Left kidney (tissue), 8 donors: ENCODE measurements at places on chromosomes 5 and 9. TPM values are rescaled to one million over a fixed set of nuclear protein-coding genes. Genes with fewer than 3 reads are reported as not detected.

- no peak for DNase-seq
Measured at GRCh38 chr9:87263291-87263690, 234.4 kb upstream of the DAPK1 start.

DNA sequence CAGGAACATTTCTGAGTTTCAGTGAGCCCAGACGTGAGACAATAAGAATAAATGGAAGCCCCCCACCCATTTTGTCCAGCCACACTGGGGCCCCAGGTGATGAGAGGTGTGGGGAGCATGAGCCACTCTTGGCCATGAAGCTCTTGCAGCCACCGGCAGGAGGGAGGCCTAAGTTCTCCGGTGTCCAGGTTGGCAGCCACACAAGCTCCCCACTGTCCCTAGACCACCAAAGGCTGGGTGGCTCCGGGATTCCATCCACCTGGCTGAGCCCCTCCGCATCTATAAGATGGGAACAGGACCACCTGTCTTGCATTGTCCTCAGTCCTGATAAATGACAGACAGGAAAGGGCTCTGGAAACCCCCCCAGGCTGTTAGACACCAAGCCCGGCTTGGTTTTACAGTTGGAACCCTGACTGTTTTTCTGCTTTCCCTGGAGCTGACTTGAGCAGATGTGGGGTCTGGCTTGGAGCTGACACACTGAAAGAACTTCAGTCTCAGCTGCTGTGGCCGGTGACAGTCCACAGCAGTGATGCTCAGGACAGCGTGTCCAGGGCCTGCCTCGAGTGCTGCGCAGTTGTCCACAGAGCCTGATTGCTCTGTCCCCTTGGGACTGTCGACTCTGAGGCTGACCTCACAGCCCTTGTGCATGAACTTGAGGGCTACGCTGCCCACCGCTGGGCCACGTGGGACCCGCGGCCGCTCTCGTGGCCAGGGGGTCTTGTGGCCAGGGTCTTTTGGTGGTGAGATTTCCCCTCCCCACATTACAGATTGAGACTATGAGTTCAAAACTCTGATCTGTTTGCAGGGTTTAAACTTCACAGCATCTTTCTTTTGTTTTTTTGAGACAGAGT, 74.8 kb downstream of the PSMB7 start:
- DNase-seq, result no peak

The LHX3 gene
- not detected for polyA plus RNA-seq

The NSG2 gene
- polyA plus RNA-seq, result 0.35 TPM

DNA sequence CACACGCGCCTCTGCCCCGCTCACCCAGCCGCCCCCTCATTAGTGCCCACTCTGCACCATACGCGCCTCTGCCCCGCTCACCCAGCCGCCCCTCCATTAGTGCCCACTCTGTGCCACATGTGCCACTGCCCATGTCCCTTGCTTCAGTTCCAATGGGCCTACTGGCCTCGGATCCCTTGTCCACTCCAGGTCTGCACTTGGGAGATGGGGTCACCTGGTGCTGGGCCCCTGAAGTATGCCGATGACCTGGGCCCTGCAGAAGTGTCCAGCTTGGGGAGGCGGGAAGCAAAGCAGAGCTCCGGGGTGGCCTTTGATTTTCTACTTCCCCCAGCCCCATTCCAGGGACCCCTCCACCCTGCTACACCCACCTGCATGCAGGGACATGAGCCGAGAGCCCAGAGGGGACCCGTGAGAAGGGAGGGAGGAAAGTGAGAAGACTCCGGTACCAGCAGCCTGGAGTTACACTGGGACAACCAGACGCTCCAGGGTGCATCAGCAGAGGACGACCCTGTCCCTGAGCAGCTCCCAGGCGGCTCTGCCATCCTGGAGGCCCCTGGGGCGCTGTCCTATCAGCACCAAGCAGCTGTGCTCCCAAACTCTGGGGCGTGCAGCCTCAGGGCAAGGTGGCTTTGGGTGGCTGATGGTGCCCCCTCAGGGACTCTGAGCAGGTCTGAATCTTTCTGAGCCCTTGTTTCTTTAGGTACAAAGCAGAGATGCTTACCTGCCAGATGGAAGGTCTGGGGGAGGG, 140.8 kb downstream of the RXRA start:
- no peak for DNase-seq

- DNase-seq, result no peak
Measured at GRCh38 chr5:94901191-94901979, 282.9 kb downstream of the SLF1 start.

DNA sequence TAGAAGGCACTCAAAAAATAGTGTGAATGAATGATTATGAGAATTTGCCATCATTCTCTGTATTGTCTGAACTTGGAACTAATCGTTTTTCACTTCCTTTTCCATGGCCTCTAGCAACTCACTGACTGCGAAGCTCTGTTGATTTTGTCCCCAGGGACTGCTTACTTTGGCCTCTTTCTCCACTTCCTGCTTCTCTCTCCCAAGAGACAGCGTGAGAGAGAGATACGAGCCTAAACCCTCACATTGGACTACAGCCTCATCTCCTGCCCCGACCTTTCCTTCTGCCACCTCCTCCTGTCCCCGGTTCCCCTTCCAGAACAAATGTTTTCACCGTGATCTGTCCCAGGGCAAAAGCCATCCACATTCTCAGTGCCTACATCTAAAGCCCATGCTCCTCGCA, 300.8 kb upstream of the PANK3 start:
- no peak for DNase-seq

DNA sequence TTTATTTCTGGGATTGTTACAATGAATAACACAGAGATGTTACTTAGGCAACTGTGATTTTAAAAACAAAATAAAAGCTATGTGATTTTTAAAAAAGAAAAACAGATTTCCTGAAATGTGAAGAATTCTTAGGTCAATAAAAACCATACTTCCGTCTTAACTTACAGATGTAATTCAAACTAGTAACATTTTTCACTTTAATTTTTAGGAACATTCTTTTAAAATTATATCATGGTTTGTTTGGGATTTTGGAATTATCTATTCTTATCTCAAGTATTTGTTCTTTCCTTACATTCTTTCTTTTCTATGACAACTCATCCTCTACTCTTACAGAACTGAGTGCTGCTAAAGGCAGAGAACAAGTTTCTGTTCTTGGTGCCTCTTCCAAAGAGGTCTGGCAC, 159.5 kb downstream of the RAPGEF6 start:
- no peak for DNase-seq

The GLDC gene
- polyA plus RNA-seq, result 22.4 TPM
